B cell (primary cell): ENCODE measurements at places on chromosomes 5 and 9. TPM values are rescaled to one million over a fixed set of nuclear protein-coding genes. Genes with fewer than 3 reads are reported as not detected.
A peak's percentile ranks its signal among the peaks of the same experiment; 100 is the strongest.

The LHX3 gene
- total RNA-seq: 0.19 and 0.30 TPM in 2 replicates

The ARHGAP26 gene
- 22.5 and 27.8 TPM in 2 replicates for total RNA-seq

DNA sequence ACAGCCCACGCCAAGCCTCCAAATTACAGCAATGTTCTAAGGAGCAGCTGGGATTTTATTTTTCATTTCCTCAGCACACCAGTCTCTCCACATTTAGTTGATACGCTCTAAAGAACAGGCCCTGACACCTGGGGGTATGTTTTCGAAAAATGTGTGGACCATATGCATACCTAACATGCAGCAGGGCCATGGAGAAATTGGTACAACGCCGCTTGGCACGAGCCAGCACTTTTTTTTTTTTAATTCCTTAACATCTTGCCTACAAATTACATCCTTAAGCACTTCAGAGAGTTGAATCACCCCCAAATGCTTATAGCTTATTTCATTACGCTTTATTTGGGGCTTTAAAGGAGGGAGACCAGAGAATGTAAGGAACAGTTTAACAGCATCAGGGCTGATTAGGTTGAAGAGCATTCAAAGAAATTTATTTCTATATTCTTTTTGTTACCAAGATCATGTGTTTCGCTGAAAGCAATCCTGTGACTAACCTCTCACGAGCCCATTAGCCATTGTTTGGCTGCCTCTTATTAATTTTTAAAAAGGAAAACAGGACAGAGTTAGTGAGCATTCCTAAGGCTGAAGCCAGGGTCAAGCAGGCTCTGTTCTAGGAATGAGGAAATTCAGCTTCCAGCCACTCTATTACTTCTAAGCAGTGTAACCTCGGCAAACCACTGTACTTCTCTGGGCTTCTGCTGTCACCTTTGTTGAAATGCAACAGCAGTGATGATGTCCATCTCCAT, 173.8 kb downstream of the ACTL7B start:
- H3K36me3 ChIP-seq: no peaks in the 10 kb centered on the region
- no peak overlapping the region for H3K27ac ChIP-seq
- no peaks in the 10 kb centered on the region for H3K27me3 ChIP-seq
- no peak for DNase-seq
- H3K4me3 ChIP-seq: no peak overlapping the region
- H3K4me1 ChIP-seq: no peaks in the 10 kb centered on the region

GRCh38 chr5:53326424-53327153, 153.8 kb upstream of the FST start:
- H3K36me3 ChIP-seq: no peaks in the 10 kb centered on the region
- H3K4me1 ChIP-seq: no peaks in the 10 kb centered on the region
- H3K27me3 ChIP-seq: no peaks in the 10 kb centered on the region
- no peak for DNase-seq
- H3K27ac ChIP-seq: no peak overlapping the region

- peaks cover 10% of the 10 kb centered on the region for H3K4me1 ChIP-seq
- no peak overlapping the region for H3K27ac ChIP-seq
- peaks cover 34% of the 10 kb centered on the region for H3K27me3 ChIP-seq
- H3K36me3 ChIP-seq: no peaks in the 10 kb centered on the region
- DNase-seq: no peak
- no peak overlapping the region for H3K4me3 ChIP-seq
Measured at GRCh38 chr9:90641086-90641485, 1.5 kb downstream of the DIRAS2 start.

DNA sequence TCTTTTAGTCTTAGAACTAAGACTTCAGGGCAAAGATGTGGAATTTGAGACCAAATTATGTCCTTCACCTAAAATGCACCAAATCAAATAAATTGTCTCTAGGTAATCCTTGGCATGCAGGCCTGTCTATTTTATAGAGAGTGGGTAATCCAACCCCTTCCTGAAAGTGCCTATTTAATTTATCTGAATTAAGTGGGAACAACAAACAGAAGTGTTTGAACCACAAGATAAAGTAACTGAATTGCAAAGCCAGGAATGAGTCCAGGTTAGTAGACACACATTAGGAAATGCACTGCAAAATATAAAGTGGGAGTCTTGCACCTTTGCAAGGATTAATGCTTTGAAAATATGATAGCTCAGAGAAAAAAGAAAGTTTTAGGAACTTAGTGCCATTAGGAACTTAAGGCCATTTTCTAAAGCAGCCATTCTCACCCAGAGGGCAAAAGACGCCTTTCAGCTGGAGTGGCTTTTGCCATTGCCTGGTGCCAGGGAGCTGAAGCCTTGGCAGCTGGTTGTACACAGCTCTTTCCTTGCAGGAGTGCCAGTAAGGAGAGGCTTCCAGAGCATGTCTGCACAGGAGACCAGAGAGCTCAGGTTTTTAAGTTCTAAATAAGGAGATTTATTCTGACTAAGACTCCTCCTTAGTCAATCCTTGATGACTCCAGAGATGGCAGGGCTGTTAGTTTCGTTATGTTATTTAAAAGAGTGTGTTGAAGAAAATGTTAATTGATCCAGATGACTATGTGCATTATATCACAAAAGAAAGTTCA, 151.7 kb upstream of the ELL2 start:
- no peak overlapping the region for H3K27ac ChIP-seq
- no peak overlapping the region for H3K4me3 ChIP-seq
- no peak for DNase-seq
- no peaks in the 10 kb centered on the region for H3K36me3 ChIP-seq
- H3K4me1 ChIP-seq: no peaks in the 10 kb centered on the region

- no peak overlapping the region for H3K27ac ChIP-seq
- no peak overlapping the region for H3K4me3 ChIP-seq
- H3K36me3 ChIP-seq: no peaks in the 10 kb centered on the region
- H3K27me3 ChIP-seq: no peaks in the 10 kb centered on the region
- DNase-seq: no peak
Measured at GRCh38 chr9:18890372-18890771, 142.6 kb downstream of the SAXO1 start.

- H3K4me1 ChIP-seq: no peaks in the 10 kb centered on the region
- H3K27me3 ChIP-seq: no peaks in the 10 kb centered on the region
- H3K4me3 ChIP-seq: no peak overlapping the region
- H3K27ac ChIP-seq: no peak overlapping the region
Measured at GRCh38 chr5:31585895-31586270, 53.0 kb upstream of the PDZD2 start.

GRCh38 chr5:56159521-56159947, 73.6 kb downstream of the ANKRD55 start:
- no peak overlapping the region for H3K27ac ChIP-seq
- H3K27me3 ChIP-seq: peaks cover 4% of the 10 kb centered on the region
- H3K4me1 ChIP-seq: peaks cover 3% of the 10 kb centered on the region
- H3K36me3 ChIP-seq: no peaks in the 10 kb centered on the region

The SLC25A2 gene
- total RNA-seq: 3.4 and 3.6 TPM in 2 replicates

DNA sequence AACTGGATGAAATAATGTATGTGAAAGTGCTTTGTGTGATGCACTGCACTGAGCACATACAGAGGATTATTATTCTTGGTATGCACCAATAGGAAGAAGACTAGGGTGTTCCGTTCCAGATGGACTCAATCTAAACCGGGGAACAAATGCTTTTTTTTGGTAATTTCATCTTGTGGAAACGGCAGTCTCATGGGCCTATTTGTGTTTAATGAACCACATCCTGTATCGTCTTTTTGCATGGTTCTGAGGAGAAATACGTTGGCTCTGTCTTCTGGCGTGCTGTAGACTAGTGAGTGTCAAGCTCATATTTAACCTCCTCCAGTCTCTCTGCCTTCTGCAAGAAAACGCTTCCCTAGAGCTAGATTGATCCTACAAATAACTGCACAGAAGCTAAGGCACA, 30.0 kb downstream of the TRIM32 start:
- no peak overlapping the region for H3K4me3 ChIP-seq
- no peak overlapping the region for H3K27ac ChIP-seq
- no peaks in the 10 kb centered on the region for H3K4me1 ChIP-seq
- peaks cover 6% of the 10 kb centered on the region for H3K27me3 ChIP-seq
- DNase-seq: no peak

GRCh38 chr5:24823625-24824024, 178.8 kb upstream of the CDH10 start:
- no peaks in the 10 kb centered on the region for H3K36me3 ChIP-seq
- DNase-seq: no peak
- H3K27ac ChIP-seq: no peak overlapping the region

DNA sequence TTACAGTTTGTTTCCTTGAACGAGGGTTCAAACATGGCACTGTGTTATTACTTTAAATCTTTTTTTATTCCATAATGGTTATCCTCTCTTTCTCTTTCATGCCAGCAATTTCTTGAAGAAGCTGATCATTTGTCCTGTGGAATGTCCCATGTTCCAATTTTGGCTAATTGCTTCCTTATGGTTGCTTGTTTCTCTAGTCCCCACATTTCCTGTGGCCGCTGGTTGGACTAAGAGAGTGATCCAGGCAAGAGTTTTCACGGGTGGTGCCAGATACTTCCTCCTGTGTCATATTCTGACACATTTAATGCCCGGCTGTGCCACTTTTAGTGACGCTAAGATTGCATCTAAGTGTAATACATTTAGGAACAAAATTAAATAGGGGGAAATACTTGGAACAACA, 83.8 kb upstream of the FAM169A start:
- H3K27ac ChIP-seq: no peak overlapping the region
- H3K4me3 ChIP-seq: no peak overlapping the region
- no peaks in the 10 kb centered on the region for H3K4me1 ChIP-seq
- H3K36me3 ChIP-seq: no peaks in the 10 kb centered on the region
- H3K27me3 ChIP-seq: no peaks in the 10 kb centered on the region
- DNase-seq: no peak

DNA sequence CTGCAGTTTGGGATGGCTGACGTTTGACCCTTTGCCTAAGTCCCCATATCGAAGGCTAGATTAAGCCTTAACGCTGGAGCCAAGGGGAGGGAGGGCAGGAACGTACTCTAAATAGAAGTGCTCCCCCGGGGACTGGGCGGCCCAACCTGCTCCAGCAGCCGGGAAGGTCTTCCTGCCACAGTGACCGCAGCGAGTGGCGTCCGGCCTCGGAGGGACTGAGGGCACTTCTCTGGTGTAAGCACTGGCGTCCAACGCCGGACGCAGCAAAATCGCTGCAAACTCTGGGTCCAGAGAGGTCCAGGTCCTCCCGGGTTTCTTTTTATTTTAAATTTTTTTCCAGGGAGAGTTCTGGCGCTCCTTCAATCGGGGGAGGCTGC, 505 bp upstream of the ACER2 start:
- no peak for DNase-seq
- H3K27me3 ChIP-seq: no peaks in the 10 kb centered on the region
- peak overlapping the region; percentile 92 for H3K4me3 ChIP-seq
- H3K27ac ChIP-seq: no peak overlapping the region
- no peaks in the 10 kb centered on the region for H3K36me3 ChIP-seq

- no peaks in the 10 kb centered on the region for H3K27me3 ChIP-seq
- no peak for DNase-seq
- H3K36me3 ChIP-seq: no peaks in the 10 kb centered on the region
- H3K4me1 ChIP-seq: no peaks in the 10 kb centered on the region
- no peak overlapping the region for H3K27ac ChIP-seq
- H3K4me3 ChIP-seq: no peak overlapping the region
Measured at GRCh38 chr5:94977437-94977836, 307.5 kb downstream of the MCTP1 start.

DNA sequence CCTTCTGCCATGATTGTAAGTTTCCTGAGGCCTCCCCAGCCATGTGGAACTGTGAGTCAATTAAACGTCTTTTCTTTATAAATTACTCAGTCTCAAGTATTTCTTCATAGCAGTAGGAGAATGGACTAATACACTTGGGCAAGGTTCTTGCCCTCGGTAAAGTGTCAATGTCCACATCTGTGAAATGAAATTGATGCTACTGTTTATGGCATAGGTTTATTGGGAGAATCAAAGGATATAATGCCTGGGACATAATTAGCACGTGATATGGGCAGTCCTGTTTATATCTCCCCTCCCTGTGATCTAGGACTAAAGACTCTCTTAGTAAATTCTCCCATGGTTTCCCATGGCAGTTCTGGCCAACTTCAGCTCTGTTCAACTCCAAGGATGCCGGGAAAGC, 19.4 kb downstream of the TMEM174 start:
- H3K27me3 ChIP-seq: peaks cover 16% of the 10 kb centered on the region
- H3K4me3 ChIP-seq: no peak overlapping the region
- no peaks in the 10 kb centered on the region for H3K36me3 ChIP-seq

DNA sequence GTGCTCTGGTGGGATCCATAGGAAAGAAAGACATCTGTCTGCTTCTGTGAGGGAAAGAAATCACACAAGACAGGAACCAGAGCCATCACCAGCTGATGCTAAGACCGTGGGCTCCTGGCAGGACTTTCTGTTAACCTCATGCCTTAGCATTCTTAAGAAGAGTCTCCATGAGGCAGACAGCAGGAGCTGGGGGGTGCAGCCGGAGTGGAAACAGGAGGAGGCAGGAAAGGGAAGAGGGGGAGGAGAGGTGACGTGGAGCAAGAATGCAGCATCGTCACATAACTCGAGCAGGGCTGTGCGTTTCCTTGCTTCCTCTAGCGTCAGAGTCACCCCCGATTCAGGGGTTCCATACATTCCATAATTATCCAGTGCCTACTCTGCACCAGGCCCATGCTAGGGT, 53.6 kb downstream of the ERGIC1 start:
- no peak for DNase-seq
- no peaks in the 10 kb centered on the region for H3K4me1 ChIP-seq
- H3K27ac ChIP-seq: no peak overlapping the region
- no peak overlapping the region for H3K4me3 ChIP-seq
- peaks cover 68% of the 10 kb centered on the region for H3K36me3 ChIP-seq
- no peaks in the 10 kb centered on the region for H3K27me3 ChIP-seq

The TAF11L10 gene
- not detected in 2 replicates for total RNA-seq

DNA sequence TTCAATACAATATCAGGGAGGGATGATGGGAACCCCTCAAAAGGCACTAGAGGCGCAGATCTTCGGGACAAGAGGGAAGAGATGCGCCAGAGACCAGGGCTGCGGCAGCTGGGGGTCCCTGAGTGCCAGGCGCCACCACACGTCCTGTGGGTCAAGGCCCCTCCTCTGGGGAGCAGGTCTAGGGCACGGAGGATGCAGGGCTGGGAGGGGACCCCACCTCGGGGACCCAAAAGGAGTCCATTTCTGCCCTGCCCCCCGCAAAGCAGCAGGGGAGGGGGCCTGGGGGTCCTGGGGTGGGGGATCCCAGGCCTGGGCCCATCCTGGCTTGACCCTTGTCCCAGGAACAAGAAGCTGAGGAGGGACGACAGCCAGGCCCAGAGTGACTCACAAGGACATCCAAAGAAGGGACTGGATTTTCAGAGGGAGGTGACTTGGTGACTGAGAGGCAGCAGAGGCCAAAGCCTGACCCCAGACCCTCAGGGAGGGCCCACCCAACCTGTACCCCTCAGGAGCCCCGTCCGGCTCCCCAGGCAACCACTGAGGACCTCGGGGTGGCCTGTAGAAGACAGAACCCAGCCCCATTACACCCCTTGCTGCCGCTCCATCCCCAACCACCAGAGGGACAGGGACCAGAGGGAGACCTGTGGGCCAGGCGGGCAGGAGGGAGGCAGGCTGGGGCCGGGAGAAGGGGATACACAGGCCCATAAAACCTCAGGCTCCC, 54.2 kb downstream of the LRSAM1 start:
- H3K27me3 ChIP-seq: no peaks in the 10 kb centered on the region
- peak; percentile 40 for DNase-seq
- no peaks in the 10 kb centered on the region for H3K4me1 ChIP-seq

The CCDC192 gene
- total RNA-seq: not detected in 2 replicates
